Stimulated activated CD4-positive, alpha-beta T cell treated with anti-CD3 and anti-CD28 coated beads, Interleukin-15, amount 100 ng/mL, for 1 hour (primary cell): ENCODE measurements at places on chromosomes 6 and 20.

GRCh38 chr6:153778216-153778615 lies 260.8 kb upstream of the OPRM1 start:
- DNase-seq, result no peak

- DNase-seq, result no peak
These were observed 112.3 kb upstream of the PRSS16 start for GRCh38 chr6:27135087-27135657.

GRCh38 chr6:81605526-81605925 lies 147.0 kb downstream of the TENT5A start:
- no peak for DNase-seq

DNA sequence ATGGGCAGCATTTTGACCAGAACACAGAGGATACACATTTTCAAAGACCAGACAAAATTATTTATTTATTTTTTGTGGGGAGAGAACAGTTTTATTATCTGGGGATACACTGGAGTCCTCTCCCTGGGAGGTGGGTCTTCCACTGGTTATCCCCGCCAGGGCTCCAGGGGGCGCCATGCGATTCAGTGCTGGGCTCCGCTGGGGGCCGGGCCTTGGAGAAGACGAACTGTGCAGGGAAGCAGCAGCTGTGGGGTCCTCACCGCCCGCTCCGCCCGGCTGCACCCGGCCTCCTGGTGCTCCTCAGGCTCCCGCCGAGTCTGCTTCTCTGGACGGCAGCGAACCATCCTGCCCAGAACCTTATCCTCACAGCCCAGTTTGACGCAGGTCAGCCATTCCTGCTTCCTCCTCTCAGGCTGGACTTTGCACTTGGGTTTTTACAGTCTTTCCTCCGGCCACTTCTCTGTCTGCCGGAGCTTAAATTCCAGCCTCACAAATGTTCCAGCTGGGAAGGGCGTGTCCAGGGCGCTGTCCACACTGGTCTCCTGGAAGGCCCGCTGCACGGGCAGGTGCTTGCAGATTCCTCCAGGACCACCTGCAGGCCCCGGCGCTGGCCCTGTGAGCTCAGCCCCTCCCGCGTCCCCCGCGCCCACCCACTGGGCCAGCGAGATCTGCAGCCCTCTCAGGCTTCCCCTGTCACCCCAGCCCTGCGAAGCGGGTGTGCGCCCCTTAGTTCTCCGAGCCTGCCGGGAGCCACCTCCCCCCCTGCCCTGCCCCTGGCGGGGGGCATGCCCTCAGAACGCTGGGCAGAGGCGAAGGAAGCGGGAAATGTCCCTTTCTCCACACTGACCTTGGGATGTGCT lies 1830.0 kb upstream of the DEFB115 start:
- DNase-seq, result no peak

DNA sequence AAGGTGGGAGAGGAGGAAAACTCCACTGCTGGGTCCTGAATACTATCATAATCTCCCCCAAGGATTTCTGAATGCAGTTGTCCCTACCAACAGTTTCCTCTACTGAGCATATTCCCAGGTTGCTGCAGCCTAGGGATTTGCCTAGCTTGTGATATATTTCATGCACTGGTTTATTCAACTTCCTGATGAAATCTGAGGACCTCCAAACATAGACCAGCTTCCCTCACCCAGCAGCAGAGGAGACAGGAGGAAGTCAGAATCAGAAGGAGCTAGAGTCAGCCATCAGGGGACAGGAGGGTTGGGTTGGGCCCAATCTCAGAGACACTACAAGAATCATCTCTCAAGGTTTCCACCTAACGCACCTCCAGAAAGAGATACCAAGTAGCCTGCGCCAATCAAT lies 138.4 kb upstream of the TOP1 start:
- DNase-seq, result no peak

- no peak for DNase-seq
These were observed 297.5 kb downstream of the CLIC5 start for GRCh38 chr6:45718131-45718530.

GRCh38 chr6:10180138-10181074 lies 234.5 kb downstream of the TFAP2A start:
- DNase-seq, result no peak

DNA sequence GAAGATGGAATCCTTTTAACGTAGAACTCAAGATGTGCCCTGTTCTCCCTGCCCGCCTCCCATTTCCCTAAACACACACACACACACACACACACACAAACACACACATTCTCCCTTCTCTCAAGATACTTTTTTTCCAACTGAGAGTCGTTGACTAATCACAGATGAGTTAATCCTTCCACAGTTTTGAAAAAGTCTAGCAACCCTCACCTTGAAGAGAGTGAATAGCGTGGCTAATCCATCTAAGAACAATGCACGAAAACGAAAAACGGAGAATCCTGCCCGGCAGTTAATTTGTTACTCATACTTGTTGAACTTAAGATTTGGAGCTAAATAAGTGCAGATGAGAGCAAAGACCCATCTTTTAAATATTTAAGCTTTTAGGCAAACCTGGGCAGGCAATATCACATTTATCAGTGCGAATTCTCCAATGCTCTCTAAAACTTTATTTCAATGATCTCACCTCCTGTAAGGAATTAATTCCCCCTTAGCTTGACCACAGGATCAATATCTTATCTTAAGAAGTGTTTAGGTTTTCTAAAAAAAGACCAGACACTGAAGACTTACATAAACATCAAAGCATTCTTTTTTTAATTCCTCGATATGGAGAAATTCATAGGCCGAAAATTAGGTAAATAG lies 1.1 kb downstream of the AGPAT4 start:
- no peak for DNase-seq

DNA sequence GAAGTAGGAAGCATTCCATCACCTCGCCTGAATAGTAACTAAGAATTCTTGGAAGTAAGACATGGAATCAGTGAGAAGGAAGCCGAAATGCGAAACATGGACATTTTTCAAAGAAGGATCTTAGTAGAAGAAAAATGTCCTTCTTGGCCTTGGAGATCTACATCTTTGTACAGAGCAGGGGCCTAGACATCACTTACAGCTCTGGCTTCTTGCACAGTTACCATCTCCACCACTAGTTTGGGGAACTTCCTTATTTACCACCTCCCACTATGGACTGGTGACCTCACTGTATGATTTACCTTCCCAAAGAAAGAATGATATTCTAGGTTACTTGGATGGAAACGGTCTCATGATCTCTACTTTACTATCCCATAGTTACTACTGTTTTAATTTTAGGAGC lies 15.7 kb downstream of the CASS4 start:
- no peak for DNase-seq

DNA sequence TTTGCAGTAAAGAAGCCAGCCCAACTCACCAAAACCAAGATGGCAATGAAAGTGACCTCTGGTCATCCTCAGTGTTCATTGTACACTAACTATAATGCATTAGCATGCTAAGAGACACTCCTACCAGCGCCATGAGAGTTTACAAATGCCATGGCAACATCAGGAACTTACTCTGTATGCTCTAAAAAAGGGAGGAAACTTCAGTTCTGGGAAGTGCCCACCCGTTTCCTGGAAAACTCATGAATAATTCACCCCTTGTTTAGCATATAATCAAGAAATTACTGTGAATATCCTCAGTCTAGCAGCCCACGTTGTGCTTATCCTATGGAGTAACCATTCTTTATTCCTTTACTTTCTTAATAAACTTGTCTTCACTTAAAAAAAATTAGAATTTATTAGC lies 19.4 kb upstream of the TRERF1 start:
- DNase-seq, result no peak

DNA sequence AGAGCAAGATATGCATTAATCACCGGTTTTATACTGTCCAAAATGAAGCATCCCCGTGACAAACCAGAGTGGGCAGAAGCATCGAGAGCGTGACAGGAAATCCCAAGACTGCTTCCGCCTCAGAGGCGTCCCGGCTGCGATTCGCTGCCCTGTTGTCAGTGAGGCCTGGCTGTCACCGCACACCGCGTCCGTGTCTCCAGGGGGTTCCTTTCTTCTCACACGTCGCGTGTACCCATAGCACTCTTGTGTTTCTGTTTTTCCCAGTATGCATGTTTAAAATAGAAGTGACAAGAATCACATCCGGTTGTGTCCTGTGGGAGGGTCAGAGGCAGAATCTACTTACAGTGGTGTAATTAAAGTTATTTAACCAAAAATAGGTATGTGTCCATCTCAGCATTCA lies 8.3 kb upstream of the ADRM1 start:
- DNase-seq, result no peak

GRCh38 chr6:36493859-36494258 lies 51.1 kb downstream of the KCTD20 start:
- no peak for DNase-seq

GRCh38 chr20:3896853-3897583 lies 7.8 kb downstream of the PANK2 start:
- no peak for DNase-seq

DNA sequence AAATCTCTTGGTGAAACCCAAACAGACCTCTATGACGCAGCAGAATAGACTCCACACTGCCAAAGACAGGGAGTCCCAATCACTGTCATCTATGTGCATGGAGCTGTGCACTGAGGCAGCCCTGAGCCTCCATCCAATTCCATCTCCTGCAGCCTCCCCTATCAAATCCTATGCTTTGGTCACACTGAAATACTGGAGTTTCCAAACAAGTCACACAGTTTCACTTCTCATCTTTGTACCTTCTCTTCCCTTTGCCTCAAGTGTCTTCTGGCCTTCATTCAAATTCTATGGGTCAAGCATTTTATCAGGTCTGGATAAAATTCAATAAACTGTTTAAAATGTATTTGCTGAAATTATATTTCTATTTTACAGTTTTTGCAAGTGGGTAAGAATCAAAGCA lies 38.5 kb downstream of the FBXL4 start:
- no peak for DNase-seq

DNA sequence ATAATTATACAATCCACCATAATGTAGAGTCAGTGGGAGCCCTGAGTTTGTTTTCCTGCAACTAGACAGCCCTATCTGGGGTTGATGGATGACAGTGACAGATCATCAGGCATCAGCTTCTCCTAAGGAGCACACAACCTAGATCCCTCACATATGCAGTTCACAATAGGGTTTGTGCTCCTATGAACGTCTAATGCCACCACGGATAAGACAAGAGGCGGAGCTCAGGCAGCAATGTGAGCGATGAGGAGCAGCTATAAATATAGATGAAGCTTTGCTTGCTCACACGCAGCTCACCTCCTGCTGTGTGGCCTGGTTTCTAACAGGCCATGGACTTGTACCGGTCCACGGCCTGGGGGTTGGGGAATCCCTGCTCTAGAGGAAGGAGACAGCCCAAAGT lies 25.9 kb downstream of the EDEM2 start:
- DNase-seq, result no peak

GRCh38 chr6:16352258-16352635 lies 113.9 kb downstream of the GMPR start:
- no peak for DNase-seq

DNA sequence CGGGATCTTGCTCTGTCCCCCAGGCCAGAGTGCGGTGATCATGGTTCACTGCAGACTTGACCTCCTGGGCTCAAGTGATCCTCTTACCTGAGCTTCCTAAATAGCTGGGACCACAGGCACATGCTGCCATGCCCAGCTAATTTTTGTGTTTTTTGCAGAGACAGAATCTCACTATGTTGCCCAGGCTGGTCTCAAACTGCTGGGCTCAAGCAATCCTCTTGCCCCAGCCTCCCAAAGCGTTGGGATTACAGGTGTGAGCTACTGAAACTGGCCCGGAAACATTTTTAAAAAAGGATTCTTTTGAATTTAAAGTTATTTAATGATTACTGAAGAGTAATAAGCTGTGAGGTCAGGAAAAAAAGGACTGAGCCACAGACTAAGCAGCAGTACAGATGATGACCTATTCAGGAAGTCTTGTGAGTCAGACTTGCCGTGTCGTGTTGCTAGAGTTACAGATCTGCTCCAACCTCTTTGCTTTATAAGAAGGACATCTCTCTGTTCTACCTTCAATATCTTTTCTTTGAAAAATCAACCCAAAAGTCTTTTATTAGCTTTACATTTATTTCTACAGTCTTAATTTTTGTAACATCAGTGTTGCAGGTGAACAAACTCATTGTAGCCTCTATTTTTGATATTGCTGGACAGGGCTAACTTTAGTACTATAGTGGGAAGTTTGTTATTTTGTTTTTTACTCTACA lies 108.7 kb downstream of the NCOA3 start:
- peak; percentile 10 for DNase-seq

- DNase-seq, result no peak
These were observed 23.9 kb upstream of the CD164 start for GRCh38 chr6:109406196-109406595.

GRCh38 chr6:30915591-30915946 lies 1.5 kb downstream of the VARS2 start:
- DNase-seq, result no peak

GRCh38 chr6:52643158-52643557 lies 27.8 kb upstream of the TMEM14A start:
- no peak for DNase-seq

GRCh38 chr6:7157752-7158616 lies 50.2 kb downstream of the RREB1 start:
- DNase-seq, result no peak

DNA sequence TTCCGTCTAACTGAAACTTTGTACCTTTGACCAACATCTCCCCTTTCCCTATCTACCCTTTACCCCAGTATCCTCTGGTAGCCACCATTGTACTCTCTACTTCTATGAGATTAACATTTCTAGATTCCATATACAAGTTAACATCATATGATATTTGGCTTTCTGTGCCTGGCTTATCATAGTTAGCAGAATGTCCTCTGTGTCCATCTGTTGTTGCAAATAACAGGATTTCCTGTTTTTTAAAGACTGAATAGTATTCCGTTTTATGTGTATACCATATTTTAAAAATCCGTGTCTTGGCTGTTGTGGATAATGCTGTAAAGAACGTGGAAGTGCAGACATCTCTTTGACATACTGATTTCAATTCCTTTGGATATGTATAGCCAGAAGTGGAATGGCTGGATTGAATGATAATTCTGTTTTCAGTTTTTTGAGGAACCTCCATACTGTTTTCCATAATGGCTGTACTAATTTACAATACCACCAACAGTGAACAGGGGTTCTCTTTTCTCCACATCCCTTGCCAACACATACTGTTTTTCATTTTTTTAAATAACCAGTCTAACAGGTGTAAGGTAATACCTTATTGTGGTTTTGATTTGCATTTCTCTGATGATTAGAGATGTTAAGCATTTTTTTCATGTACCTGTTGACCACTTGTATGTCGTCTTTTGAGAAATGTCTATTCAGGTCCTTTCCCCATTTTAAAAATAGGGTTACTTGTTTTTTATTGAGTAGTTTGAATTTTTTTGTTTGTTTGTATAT lies 53.8 kb downstream of the CDC5L start:
- no peak for DNase-seq

DNA sequence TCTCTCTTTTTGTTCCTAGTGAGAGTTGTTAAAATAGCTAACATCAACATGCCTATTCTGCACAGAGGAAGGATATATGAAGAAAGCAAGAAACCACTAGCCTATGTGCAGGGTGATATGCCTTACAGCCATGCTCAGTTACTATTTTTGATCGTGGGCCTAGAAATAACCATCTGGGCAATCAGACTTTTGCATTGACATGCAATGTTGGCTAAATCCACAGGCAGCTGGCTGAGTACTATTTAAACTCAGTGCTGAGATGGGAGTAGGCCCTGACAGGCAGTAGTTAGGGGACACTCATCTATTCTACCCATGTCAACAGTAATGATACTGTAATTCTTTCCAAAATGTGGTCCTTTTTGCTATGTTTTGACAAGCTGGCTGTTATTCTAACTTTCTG lies 89.6 kb downstream of the HDGFL1 start:
- DNase-seq, result no peak

- no peak for DNase-seq
These were observed 129.5 kb upstream of the SUPT3H start for GRCh38 chr6:45507186-45507585.
